ENCODE measurements at places on chromosomes 4 and X.

- no peak for DNase-seq
These were observed 53.0 kb downstream of the APBB2 start for GRCh38 chr4:41161355-41161754.

- DNase-seq = no peak
These were observed 415.1 kb downstream of the AFF2 start for GRCh38 chrX:148915474-148915873.

- peak; percentile 30 for DNase-seq
These were observed 67.6 kb upstream of the DCLK2 start for GRCh38 chr4:150010525-150011126.

DNA sequence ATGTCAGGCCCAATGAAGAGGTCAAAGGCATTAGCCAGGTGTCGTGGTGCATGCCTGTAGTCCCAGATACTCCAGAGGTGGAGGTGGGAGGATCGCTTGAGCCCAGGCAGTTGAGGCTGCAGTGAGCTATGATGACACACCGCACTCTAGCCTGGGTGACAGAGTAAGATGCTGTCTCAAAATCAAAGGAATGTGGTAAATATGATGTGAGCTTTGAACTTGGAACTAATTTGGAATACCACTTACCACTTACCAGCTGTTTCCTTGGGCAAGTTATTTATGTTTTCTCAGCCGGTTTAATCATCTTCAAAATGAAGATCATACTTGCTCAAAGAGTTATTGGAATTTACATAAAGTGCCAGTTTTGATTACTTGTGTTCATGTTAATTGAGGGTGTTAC is 23.8 kb upstream of the SEPSECS start:
- DNase-seq = no peak

DNA sequence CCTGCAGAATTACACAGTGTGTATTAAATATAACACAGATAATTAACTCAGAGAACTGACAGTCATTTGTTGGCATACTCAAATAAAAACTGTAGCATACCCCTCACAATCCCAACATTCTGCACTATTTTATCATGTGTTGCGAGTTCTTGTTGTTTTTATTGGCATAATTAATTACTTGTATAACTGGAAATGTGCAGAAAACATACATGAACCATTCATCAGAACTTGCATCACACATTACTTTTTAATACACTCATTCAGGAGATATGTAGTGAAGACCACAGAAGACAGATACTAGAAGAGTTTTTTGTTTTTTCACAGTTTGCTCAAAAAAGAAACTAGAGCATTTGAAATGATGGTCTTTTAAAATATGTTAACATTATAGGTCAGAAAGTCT is 74.6 kb upstream of the NEIL3 start:
- no peak for DNase-seq

- peak; percentile 23 for DNase-seq
These were observed 986.0 kb downstream of the CCSER1 start for GRCh38 chr4:91113130-91113706.

DNA sequence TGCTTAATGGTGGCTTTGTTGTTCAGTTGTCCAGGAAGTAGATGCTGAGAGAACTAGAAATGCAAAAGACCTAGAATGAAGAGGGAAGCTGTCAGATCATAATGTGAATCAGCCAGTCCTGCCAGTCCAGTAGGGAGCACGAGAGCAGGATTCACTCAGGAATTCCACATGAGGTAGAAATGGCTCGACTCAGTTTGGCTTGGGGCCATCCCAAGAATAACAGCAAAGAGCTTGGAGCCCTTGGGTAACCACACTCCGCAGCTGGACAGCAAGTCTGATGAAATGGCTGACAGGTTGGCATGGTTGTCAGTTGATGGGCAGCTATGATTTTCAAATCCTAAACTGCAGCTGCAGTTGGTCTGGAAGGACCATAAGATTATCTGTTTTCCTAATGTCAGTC is 44.5 kb upstream of the WDR1 start:
- no peak for DNase-seq

DNA sequence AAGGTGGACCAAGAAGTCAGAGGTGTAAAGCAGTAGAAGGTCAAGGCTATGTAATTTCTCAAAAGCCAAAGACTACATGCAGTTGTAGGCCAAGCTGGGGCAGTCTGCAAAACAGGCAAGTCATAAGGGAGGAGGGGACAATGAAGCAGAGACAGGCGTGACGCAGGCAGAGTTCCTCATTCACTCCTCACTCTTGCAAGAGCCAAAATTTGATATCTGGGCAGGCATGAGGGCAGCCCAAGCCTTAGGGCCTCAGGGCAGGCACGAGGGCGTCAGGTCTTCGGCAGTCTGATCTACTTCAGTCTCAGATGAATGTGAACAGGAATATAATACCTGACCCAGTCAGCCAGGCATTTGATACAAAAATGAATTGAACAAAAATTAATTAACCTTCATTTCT is 86.4 kb upstream of the AGA start:
- no peak for DNase-seq

DNA sequence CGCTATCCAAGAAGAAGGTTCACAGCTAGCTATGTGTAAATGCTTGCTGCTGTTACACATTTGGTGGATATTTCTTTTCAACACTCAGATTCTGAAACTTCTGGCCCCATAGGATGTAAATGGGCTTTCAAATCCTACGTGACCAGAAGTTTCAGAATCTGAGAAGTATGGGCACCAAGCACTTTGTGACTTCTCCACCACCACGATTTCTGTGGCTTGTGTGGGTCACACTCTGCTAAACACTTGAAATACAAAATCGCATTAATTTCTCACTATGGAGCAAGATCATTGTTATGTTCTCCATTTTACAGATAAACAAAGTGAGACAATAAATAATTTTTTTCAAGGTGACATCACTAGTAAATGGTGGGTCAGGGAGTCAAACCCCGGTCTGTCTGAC is 259.4 kb upstream of the JADE1 start:
- no peak for DNase-seq

All from neuronal stem cell (in vitro differentiated cells).